ENCODE measurements at places on chromosomes 1 and 21.
A peak's percentile ranks its signal among the peaks of the same experiment; 100 is the strongest.

DNA sequence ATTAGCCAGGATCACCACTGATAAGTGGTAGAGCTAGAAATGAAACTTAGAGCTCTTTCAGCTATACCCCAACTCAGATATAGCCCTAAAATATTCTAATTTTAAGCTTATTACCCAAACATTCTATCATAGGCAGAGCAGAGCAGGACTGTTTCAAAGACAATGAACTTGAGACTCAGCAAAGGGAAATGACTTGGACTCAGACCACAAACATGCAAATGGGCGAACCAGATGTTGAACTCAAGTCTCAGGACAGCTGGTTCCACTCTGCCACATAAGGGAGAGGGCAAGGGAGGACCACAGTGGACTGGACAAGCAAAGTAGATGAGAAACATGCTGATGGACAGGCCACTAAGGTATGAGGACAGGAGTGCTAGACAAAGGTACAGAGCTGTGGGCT lies 315.3 kb downstream of the OMA1 start:
- no peak for DNase-seq

- DNase-seq: no peak
Measured at GRCh38 chr1:179288977-179289376, 4.6 kb upstream of the SOAT1 start.

DNA sequence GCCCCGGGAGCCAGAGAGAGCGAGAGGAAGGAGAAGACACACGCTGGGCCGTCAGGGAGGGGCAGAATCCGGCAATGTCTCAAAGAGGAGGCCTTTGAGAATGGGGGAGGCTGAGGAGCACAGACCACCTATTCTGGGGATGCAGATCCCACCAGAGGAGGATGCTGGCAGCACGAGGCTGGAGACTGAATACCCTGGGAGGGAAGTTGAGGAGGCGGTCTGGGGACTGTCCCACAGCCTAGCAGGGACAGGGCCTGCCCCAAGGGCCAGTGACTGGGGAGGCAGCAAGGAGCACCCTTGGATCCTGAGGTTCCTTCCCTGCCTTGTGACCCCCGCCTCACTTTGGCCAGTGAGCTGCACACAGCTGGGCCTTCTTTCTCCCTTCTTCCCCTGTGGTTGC lies 49.2 kb downstream of the SLC37A1 start:
- DNase-seq: no peak

GRCh38 chr1:211493876-211494653 lies 2.1 kb upstream of the RD3 start:
- no peak for DNase-seq

GRCh38 chr1:85322655-85323054 lies 46.2 kb upstream of the BCL10 start:
- DNase-seq: peak; percentile 80

- no peak for DNase-seq
Measured at GRCh38 chr21:45836268-45836655, 145.3 kb upstream of the COL6A1 start.

Data from HT1080 (cell line).